Stomach (tissue), 19 donors: ENCODE measurements at places on chromosomes 12 and 14. TPM values are rescaled to one million over a fixed set of nuclear protein-coding genes. Genes with fewer than 3 reads are reported as not detected.

- no peak for DNase-seq
These were observed 249.2 kb downstream of the TRHDE start for GRCh38 chr12:72521326-72521725.

DNA sequence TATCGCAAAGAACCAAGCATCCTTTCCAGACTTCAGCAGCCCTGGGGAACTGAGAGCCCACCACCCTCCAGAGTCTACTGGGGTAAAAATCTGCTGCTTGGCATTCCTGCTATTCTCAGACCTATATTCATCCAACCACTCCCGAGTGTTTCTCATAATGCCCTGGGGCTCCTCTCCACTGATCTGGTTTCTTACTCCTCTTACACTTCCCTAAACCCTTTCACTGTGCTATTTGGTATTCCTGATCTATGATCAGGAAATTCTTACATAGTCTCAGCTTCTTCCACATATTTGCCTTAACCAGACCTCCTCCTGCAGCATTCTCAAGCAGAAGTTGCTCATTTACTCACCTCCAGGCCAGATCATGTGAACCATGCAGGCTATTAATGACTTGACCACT is 82.4 kb downstream of the SYT10 start:
- no peak for DNase-seq

DNA sequence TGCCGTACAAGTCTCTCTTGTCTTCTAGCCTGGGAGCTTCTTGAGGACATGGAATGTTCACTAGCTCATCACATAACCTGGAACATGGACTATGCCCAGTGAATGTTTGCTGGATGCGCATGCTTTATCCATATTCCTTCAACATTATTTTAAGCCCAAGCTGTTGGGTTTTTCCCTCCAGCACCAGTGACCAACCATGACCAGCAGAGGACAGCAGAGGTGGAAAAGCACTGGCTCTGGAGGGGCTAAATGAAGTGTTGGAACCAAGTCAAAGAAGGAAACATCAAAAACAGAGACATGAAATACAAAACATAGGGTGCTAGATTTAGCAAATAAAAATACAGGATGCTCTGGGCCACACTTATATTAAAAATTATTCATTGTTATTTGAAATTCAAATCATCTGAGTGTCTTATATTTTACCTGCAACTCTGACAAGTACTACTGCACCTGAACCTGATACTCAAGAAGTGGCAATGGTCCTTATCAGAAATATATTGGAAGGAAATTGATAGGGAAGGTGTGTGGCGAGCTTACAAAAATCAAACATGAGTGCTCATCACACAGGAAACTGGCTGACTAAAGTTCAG is 23.1 kb upstream of the HELB start:
- DNase-seq = no peak

CTDSP2 gene
- polyA plus RNA-seq = 65.4 TPM

GRCh38 chr12:66500841-66501240 is 178.0 kb downstream of the GRIP1 start:
- no peak for DNase-seq

GRCh38 chr12:84656705-84657104 is 255.9 kb downstream of the SLC6A15 start:
- no peak for DNase-seq

DNA sequence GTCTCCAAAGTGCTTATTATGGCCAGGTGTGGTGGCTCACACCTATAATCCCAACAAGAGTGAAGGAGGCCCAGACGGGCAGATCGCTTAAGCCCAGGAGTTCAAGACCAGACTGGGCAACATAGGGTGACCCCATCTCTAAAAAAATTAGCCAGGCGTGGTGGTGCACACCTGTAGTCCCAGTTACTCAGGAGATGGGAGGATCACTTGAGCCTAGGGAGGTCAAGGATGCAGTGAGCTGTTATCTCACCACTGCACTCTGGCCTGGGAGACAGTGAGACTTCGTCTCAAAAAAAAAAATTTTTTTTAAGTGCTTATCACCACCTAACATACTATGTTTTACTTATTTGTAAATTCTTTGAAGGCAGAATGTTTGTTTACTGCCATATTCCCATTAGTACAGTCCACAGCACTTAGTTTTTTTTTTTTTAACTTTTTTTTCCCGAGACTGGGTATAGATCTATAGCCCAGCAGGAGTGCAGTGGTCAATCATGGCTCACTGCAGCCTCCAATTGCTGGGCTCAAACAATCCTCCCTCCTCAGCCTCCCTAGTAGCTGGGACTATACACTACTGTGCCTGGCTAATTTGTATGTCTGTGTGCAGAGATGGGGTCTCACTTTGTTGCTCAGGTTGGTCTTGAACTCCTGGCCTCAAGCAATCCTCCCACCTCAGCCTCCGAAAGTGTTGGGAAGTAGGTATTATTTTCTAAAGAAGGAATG is 4.7 kb upstream of the KANSL2 start:
- DNase-seq = no peak

LTBR gene
- polyA plus RNA-seq = 48.3 TPM

COPZ1 gene
- polyA plus RNA-seq = 133 TPM

DNA sequence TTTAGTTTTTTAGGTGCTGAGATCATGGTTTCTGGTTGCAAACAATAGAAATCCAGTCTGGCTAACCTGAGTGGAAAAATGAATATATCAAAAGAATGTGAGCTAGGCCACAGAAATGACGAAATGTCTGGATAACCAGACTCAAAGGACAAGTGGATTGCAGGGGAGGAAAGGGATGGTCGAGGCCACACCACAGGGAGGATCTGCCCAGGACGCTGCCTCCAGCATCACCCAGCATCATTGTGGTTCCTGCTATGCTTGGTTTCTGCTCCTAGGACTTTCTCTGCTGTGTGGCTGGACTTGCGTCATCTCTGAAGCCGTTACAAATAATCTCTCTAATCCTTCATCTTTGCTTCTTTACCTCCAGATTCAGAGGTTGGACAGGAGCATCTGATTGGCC is 80.4 kb downstream of the TTC8 start:
- no peak for DNase-seq

GRCh38 chr14:92277031-92277430 is 45.9 kb upstream of the SLC24A4 start:
- DNase-seq = no peak

MYF6 gene
- not detected for polyA plus RNA-seq

DNA sequence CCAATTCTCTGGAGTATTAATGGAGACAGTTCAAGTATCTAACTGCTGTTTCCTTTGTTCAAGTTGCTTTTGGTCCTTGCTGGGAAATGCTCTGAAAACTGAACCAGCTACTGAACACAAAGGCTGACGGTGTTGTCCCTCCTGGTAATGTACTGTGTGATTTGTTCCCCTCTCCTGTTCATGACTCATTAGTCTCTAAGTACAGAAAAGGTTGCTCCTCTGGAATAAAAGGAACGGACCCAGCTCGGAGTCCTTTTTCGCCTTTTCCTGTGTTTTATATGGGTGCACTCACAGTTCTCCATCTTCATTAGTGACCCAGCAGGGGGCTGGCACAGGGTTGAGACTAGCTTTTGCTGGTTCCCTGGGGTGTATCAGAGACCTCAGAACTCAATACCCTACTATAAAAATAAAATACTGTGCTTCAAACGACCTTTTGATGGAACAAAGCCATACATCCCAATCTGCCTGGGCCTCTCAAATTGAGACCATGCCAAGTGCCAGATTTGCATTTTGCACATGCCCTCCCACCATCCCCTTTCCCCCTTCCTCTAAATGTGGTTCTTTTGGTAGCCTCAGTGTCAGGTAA is 269.7 kb downstream of the RAD51B start:
- DNase-seq = peak; percentile 63

DNA sequence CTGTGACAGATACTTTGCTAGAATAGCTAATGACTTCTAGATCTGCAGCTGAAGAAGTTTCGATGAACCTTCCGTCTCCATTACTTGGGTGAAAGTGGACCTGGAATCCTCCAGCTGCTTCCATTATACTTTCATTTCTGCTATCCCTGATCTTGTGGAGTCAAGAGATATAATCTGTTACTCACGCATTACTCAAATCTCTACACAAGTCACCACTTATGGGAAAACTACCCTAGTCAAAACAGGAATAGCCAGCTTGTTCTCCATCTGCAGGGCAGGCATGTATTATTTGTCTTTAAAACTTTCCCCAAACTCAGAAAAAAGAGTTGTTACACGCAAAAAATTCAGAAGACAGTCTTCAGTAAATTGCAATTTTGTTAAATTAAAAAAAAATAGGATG is 2.8 kb upstream of the KTN1 start:
- DNase-seq = no peak

GRCh38 chr12:3333583-3333982 is 157.4 kb upstream of the PRMT8 start:
- no peak for DNase-seq

- peak; percentile 53 for DNase-seq
These were observed 233.3 kb upstream of the PPFIA2 start for GRCh38 chr12:81992461-81992860.

PLEKHG3 gene
- polyA plus RNA-seq = 7.3 TPM

- DNase-seq = no peak
These were observed 24.0 kb downstream of the RHOJ start for GRCh38 chr14:63228217-63228616.

GLI1 gene
- 0.53 TPM for polyA plus RNA-seq

NFE2 gene
- 0.20 TPM for polyA plus RNA-seq

- DNase-seq = peak; percentile 72
These were observed 7.0 kb upstream of the UBE2N start for GRCh38 chr12:93448796-93449195.

DNA sequence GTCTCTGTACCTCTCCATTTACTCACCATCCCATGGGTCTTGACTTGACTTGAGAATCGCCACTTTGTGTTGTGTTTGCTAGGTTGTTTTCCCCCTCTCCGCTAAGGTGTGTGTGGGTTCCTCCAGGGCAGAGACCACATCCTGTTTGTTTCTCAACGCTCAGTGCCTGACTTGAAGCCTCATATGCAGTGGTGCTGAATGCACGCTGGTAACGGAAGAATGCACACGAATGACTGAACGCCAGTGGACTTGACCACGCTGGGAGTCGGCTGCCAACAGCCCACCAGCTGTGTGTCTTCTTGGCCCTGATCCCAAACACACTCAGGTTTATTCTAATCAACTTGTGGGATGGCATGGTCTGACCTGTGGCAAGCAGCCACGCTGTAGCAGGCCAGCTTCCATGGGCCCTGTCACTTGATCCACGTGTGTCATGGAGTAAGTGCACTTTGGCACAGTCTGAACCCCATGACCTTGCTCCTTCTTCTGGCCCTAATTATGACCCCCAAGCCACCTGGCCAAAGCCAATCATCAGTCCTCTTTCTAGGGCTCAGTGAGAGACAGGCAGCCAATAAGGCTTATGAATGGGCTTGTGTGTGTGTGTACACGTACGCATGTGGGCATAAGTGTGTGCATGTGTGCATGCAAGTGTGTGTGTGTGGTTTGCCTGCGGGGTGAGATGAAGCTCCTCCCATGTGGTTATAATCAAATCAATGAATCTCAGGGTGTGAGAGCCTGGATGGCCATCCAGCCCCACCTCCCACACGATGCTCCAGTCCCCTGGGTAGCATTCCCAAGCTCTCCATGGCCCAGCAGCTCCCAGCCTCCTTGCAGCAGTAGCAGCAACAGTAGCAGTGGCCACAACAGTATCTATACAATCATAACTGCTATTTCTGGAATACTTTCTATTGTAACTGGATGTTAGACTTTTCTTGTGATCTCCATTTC is 6.4 kb upstream of the TC2N start:
- peak; percentile 59 for DNase-seq

ADCY4 gene
- polyA plus RNA-seq = 15.2 TPM

TRMT61A gene
- 16.9 TPM for polyA plus RNA-seq

DNA sequence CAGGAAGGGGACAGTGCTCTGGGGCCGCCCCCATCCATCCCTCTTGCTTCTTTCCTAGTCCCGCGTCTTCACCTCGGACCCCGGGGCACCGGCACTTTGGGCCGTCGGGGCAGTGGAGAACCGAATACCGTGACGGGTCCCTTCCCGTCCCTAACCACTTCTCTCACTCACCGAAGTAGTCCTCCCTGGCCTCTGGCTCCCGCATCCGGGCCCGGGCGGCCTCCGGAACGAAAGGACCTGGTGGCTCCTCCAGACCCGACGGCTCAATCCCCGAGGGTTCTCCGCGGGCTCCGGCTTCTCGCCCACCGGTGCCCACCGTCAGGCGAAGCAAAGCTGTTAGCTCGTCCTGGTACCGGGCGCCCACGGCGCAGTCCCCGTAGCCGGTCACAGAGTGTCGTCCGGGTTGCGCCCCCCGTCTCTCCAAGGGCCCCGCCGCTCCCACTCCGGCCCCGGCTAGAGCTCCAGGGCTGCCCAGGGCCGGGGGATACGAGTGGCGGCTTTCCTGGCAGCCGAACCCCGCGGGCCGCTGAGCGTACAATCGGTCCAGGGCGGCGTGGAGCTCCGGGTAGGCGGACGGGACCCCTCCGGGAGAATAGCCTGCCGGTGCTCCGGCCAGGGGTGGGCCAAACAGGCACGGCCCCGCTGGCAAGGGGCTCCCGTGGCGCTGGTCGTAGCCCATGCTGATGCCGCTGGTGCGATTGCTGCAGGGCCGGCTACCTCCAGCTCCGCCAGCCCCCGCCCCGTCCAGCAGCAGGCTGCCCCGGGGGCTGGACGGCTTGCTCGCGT is 1.1 kb downstream of the AJUBA start:
- DNase-seq = no peak

GRCh38 chr14:95497561-95498011 is 18.9 kb downstream of the SYNE3 start:
- no peak for DNase-seq

DNA sequence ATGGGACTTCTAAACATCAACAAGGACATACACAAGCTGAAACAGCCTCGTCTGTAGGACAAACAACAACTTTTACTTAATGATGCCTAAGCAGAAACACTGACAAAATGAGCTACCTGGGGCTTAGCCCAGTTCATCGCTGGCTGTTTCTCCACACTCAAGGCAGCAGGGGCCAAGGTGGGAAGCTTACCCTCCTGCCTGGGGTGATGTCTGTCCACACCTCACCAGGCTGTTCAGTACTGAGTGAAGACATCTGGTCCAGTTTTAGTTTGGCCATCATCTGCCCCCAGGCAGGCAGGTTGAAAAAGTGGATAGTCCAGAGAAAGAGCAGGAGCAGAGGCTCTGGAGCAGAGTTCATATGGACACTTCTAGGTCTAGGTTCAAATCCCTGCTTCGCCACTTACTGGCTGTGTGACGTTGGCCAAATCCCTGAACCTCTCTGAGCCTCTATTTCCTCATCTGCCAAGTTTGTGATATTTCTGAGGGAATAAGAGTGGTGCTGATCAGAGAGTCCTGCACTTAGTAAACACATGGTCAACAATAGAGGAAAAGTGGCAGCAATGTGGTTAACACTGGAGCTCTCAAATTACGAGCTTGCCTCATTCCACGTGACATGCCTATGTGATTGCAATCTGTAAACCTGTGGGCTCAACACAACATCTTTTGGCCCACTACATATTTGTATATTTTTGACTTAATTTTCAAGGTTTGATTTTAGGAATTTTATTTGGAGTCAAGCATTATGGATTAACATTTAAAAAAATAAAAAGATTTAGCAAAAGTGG is 720.1 kb upstream of the TMEM132C start:
- DNase-seq = no peak

PLEK2 gene
- 20.0 TPM for polyA plus RNA-seq

FAM186B gene
- polyA plus RNA-seq = not detected

- DNase-seq = peak; percentile 28
These were observed 9.6 kb upstream of the AKAP6 start for GRCh38 chr14:32319368-32320049.

DAZAP2 gene
- 547 TPM for polyA plus RNA-seq
